ENCODE measurements at places on chromosomes 11 and 22.
A peak's percentile ranks its signal among the peaks of the same experiment; 100 is the strongest.

GRCh38 chr11:42631220-42631843 lies 680.5 kb upstream of the API5 start:
- peak; percentile 1 for DNase-seq

DNA sequence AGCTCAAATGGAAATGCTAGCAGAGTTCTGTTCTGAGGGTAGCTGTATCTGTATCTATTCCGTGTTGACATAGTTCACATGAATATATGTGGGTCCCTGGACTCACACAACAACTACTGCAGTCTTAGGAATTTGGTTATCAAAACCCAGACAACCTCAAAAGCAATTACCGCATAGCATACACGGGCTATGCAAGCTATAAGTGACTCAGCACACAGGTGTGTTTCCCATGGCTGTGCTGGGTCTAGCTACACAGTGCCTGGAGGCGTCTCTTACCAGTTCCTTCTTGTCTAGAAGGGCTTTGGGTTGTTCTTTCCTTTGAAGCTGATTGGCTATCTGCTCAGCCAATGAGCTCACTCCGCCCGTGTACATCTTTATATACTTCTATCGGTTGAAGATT lies 98.2 kb upstream of the BID start:
- DNase-seq = no peak

DNA sequence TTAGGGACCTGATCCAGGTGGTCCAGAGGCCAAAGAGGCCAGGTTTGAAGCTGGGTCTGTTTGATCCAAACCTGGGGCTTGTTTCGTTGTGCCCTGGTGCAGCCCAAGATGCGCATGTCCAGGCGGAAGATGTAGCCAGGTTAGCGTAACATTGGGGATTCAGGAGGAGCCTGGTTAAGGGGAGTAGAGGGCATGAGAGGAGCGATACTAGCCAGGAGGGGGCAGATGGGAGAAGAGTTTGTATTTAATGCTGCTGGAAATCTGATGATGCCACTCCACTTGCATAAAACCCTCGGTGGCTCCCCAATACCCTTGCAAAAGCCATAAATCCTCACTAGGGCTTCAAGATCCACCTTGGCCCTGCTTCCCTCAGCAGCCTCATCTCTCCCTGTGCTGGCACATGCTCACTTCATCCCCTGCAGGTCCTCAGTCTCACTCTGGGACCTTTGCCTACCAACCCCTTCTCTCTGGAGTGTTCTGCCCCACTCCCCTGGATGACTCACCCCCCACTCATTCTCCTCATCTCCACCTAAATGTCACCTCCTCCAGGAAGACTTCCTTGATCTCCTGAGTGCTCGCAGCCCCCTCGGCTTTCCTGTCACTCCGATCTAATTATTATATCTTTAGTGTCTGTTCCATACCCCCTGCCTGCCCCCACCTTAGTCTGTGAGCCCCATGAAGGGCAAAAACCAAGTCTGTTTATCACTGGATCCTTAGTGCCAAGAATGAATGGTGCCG lies 95.9 kb downstream of the MIAT start:
- no peak for DNase-seq

GRCh38 chr11:123841174-123841573 lies 35.0 kb upstream of the OR6M1 start:
- DNase-seq = peak; percentile 12

- no peak for DNase-seq
These were observed 176.9 kb downstream of the DSCAML1 start for GRCh38 chr11:117620086-117620485.

- DNase-seq = no peak
These were observed 4.0 kb downstream of the KCNJ1 start for GRCh38 chr11:128862908-128863660.

- DNase-seq = no peak
These were observed 11.6 kb downstream of the CRY2 start for GRCh38 chr11:45858751-45859398.

DNA sequence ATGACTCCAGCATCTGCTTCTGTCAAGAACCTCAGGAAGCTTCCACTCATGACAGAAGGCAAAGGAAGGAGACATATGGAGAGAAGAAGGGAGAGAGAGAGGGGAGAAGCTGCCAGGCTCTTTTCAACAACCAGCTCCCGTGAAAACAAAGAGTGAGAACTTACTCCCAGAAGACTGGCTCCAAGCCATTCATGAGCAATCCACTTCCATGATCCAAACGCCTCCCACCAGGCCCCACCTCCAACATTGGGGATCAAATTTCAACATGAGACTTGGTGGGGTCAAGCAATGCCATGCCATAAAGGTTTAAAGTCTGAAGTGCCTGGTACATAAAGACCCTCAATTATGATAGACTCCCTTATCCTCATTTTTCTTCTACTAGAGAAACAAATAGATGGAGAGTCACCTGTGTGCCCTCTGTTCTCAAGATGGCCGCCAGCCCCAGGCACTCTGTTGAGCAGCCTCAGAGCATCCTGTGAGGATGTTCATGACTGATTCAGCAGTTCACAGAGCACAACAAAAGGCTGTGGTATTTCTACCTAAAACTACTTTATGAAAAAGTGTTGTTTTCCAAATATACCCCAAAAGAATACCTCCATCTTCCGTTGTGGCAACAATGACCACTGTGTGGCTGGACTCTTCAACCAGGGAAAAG lies 69.0 kb upstream of the CRTAM start:
- no peak for DNase-seq
